ENCODE measurements at places on chromosomes 2 and 18. TPM values are rescaled to one million over a fixed set of nuclear protein-coding genes. Genes with fewer than 3 reads are reported as not detected.

GRCh38 chr18:78418379-78418778, 561.2 kb upstream of the SALL3 start:
- no peak for DNase-seq

The RANBP2 gene
- 74.8 TPM for total RNA-seq

GRCh38 chr2:218540015-218540414, 28.1 kb downstream of the USP37 start:
- DNase-seq, result no peak

DNA sequence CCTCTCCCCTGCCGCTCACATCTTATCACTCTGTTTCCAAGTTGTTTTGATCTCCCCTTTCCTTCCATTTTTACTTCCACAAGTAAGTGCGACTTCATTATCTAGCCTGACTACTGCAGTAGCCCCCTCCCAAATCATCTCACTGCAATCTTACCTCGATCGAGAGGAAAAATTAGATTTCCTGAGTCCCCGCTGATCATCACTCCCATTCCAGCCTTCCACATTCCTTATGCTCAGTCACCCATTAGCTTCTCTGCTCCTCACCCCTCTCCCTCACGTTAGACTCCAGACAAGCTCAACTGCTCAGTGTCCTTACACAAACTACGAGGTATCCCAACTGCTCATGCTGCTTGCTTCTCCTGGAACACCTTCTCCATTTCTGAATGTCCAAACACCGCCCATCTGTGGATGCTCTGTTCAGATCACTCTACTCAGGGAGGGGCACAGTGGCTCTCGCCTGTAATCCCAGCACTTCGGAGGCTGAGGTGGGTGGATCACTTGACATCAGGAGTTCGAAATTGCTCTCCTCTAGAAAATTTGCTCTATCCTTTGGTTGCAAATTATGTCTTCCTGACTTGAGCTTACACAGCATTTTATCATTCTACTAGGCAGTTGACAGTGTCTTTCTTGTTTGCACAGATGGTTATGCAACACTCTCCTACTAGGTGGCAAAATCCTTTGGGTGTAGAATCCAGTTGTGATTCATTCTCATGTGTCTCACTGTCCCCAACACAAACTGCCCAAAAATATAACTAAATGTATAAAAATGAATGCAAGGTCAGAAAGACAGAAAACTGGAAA, 96.5 kb downstream of the INO80D start:
- peak; percentile 76 for DNase-seq

The SCN9A gene
- total RNA-seq, result 1.0 TPM

Measured in renal cortical epithelial cell (primary cell).